NCI-H1436 treated with DMSO at 0.1 percent for 48 hours (cell line): ENCODE measurements at places on chromosomes 5 and 9.

DNA sequence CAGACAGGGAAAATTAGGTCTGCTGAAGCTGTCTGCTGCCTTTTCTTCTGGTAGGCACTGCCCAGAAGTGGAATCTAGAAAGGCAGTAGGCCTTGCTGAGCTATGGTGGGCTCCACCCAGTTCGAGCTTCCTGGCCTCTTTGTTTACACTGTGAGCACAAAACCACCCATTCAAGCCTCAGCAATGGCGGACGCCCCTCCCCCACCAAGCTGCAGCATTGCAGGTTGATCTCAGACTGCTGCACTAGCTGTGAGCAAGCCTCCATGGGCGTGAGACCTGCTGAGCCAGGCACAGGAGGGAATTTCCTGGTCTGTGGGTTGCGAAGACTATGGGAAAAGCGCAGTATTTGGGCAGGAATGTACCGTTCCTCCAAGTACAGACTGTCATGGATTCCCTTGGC, 18.5 kb downstream of the AGTPBP1 start:
- no peak for DNase-seq

DNA sequence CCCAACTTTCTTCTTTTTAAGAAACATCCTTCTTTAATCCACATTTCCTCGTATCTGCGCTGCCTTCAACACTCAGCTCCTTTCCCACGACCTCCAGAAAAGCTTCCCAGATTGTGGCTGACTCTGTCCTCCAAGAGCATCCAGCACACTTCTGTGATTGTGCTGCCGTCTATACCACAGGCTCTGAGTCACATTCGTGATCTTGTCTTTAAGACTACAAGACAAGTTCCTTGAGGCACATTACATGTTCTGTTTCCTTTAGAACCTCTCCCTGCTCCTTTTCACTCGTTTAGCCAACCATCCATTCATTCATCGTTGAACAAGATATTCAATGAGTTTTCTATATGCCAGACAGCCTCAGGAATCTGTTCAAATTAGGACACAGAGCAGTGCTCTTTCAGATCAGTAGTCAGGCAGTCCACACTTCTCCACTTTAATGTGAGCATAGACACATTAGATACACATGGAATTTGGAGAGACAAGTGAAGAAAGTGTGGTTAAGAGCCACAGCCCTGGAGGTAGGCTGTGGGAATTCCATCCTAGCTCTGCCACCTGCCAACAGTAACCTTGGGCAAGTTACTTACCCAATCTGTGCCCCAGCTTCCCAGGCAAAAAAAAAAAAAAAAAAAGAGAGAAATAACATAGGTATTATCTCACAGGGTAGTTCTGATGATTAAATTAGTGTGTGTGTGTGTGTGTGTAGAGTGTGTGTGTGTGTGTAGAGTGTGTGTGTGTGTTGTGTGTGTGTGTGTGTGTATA, 18.9 kb downstream of the WHRN start:
- DNase-seq: no peak

- no peak for DNase-seq
These were observed 330.3 kb downstream of the MLLT3 start for GRCh38 chr9:20292002-20292401.

DNA sequence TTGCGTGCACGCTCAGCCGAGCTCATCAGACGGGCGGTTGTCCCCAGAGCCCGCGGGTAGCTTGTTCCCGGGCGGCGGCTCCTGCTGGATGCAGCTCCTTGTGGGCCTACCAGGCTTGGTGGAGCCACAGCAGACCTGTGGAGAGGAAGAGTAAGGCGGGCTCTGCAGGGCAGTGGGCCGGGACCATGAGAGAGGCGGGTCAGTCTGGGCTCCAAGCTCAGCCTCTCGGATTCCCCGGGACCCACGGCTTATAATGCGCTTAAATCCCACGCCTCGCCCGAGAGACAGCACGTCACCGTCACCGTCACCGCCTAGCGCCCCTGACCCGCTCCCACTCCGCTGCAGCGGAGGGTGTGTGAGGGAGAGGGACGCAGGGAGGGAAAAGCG, 1.9 kb upstream of the ANKRD18A start:
- no peak for DNase-seq

DNA sequence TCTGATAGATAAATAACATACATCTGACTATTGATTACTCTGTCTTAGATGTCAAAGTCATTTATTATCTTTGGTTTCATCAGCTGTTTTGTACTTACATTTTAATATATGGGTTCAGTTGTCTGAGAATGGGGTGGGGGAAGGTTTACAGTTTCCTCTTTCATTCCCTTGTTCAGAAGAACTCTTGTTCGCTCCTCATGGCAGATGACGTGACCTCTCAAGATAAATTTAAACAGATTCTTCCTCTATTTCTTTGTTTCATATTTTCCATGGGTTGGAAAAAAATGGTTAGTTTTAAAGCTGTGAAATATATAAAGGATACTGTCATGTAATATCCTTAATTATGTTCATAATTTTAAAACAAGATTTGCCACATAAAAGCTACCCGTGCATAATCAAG, 61.4 kb downstream of the TSSK1B start:
- no peak for DNase-seq

- no peak for DNase-seq
These were observed 1004.1 kb upstream of the EDIL3 start for GRCh38 chr5:85388770-85389169.

- DNase-seq: no peak
These were observed 234.3 kb downstream of the FANCC start for GRCh38 chr9:95083086-95083768.

DNA sequence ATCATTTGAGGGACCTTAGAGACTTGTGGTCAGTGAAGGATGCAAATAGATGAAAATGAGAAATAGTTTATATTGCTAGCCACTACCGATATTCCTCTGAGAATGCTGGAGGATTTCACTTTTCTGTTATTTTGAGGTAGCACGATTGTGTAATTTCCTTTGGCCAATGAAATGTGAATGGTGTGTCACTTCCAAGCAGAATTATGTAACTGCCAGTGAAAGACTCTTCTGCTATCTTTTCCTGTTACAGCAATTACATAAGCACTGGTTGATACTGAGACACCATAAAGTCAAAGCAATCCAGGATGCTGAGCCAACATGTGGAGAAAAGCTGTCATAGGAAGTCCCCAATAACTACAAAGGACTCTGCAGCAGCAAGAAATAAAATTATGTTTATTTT, 3.6 kb upstream of the PCDHA2 start:
- no peak for DNase-seq
